Activated naive CD4-positive, alpha-beta T cell treated with anti-CD3 and anti-CD28 coated beads, Interleukin-2, amount 10 ng/mL, durations not matched to agents 7 days and 5 days (primary cell): ENCODE measurements at places on chromosomes 12 and 14.

- H3K4me1 ChIP-seq: no peaks in the 10 kb centered on the region
- H3K36me3 ChIP-seq: no peaks in the 10 kb centered on the region
- DNase-seq: no peak
Measured at GRCh38 chr12:123498126-123498825, 35.2 kb downstream of the RILPL1 start.

- peaks cover 7% of the 10 kb centered on the region for H3K4me1 ChIP-seq
- H3K4me3 ChIP-seq: no peak overlapping the region
- H3K27ac ChIP-seq: no peak overlapping the region
- no peaks in the 10 kb centered on the region for H3K36me3 ChIP-seq
- DNase-seq: peak; percentile 54
Measured at GRCh38 chr14:20690848-20691640, 2.5 kb downstream of the ANG start.

- no peak for DNase-seq
- H3K27me3 ChIP-seq: peaks cover 31% of the 10 kb centered on the region
- peaks cover 30% of the 10 kb centered on the region for H3K4me1 ChIP-seq
- no peak overlapping the region for H3K27ac ChIP-seq
- no peak overlapping the region for H3K4me3 ChIP-seq
- peaks cover 2% of the 10 kb centered on the region for H3K36me3 ChIP-seq
Measured at GRCh38 chr12:57247041-57247440, 3.9 kb downstream of the STAC3 start.

DNA sequence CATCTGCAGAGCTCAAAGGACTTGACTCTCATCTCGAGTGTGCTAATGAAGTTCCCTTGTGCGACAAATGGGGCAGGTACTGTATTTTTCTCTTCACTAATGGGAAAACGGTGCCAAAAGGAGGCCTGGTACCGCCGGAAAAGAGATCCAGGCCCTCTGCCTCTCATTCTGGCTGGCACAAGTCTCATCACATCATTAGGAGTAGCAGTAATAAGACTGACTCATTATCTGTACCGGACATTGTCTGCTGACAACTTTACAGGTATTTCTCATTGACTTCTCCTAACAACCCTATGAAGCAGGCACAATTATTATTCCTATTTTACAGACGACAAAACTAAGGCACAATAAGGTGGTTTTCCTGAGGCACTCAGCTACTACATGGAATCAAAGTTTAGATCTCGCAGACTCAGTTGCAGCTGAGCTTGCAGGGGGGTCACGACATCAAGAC, 668 bp downstream of the APPL2 start:
- peaks cover 7% of the 10 kb centered on the region for H3K27me3 ChIP-seq
- peak overlapping the region; percentile 90 for H3K4me3 ChIP-seq
- H3K4me1 ChIP-seq: peaks cover 38% of the 10 kb centered on the region
- peaks cover 16% of the 10 kb centered on the region for H3K36me3 ChIP-seq
- no peak for DNase-seq

- H3K36me3 ChIP-seq: no peaks in the 10 kb centered on the region
- H3K27ac ChIP-seq: no peak overlapping the region
- no peak overlapping the region for H3K4me3 ChIP-seq
- H3K4me1 ChIP-seq: no peaks in the 10 kb centered on the region
- no peaks in the 10 kb centered on the region for H3K27me3 ChIP-seq
- DNase-seq: no peak
Measured at GRCh38 chr12:24728366-24728765, 220.5 kb downstream of the BCAT1 start.
